ENCODE measurements at places on chromosomes 2 and 18. TPM values are rescaled to one million over a fixed set of nuclear protein-coding genes. Genes with fewer than 3 reads are reported as not detected.
A peak's percentile ranks its signal among the peaks of the same experiment; 100 is the strongest.

DNA sequence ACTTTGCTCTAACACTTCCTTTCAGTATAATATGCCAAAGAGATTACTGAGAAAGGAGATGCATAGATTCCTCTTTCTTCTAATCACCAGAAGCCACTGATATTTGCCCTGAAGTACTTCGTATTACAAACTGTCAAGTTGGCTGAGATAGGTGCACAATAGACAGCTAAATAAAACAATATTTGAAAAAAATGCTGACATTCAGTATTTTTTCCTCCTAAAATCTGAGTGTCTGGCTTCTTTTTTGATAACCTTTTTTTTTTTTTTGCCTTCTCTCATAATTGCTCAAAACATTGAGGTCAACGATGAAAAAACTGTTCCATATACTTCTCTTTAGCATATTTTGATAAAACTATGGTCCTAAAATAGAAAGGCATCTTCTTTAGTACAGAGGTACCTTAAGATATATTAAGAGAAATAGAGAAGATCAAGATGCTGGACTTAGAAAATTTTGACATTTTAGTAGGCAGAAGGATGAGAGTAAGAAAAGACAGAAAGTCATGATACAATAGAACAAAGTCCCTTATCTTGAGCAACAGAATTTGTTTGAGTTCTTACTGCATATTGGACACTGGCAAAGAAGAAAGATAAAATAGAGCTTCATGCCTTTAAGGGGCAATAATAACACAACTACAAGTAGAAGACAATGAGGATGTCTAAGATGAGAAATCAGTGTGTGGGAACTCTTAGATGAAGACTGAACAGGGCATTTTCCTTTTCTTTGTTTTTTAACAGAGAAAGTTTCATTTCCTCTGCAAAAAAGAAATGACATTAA is 220.7 kb downstream of the PTH2R start:
- no peak for DNase-seq

GRCh38 chr2:72689579-72690195 is 136.1 kb downstream of the EXOC6B start:
- no peak for DNase-seq

GRCh38 chr2:88614497-88615157 is 12.6 kb downstream of the EIF2AK3 start:
- DNase-seq: no peak

GRCh38 chr18:76572518-76573247 is 77.6 kb upstream of the ZNF516 start:
- DNase-seq: peak; percentile 8

GRCh38 chr18:46812311-46812710 is 55.5 kb upstream of the ST8SIA5 start:
- DNase-seq: no peak

GRCh38 chr2:127590386-127591190 is 55.1 kb downstream of the MYO7B start:
- no peak for DNase-seq

DNA sequence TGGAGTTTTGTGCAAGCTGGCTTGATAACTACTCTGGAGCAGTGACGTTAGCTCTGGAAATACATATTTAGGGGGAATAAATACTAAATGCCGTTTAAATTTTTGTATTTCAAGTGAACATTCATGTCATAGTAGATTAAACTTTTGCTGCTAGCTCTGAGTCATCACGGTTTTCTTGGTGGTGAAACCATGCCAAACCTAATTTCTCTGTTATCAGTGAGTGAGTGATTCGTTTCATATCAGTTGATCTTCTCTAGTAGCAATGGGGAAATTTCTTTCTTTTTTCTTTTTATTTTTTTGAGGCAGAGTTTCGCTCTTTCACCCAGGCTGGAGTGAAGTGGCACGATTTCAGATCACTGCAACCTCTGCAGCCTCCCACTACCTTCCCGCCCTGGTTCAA is 211.1 kb downstream of the PTPRM start:
- no peak for DNase-seq

- no peak for DNase-seq
Measured at GRCh38 chr2:224198436-224198835, 159.3 kb upstream of the SERPINE2 start.

- peak; percentile 26 for DNase-seq
Measured at GRCh38 chr2:210363261-210363660, 48.3 kb upstream of the MYL1 start.

DNA sequence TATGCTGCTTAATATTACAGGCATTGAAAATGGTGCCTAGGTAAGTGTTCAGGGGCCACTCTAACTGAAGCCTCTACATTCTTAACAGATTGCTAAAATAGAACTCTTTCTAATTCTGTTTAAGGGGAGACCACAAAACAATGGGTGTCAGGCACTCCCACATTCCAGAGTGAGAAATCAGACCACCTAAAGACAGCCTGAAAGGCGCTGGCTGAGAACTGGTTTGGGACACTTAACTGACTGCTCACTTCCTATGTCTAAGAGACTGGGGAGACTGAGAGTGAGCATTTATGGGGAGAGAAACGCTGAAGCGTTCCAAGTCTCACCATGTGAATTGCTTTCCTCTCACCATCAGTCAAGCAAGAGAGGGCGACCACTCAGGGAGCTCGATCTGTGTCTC is 108.8 kb upstream of the ITGB6 start:
- peak; percentile 83 for DNase-seq

GRCh38 chr2:107428781-107429180 is 397.9 kb upstream of the RGPD4 start:
- no peak for DNase-seq

The TSHZ1 gene
- total RNA-seq: 0.69 TPM

The ERFE gene
- 10.4 TPM for total RNA-seq

The SCN1A gene
- total RNA-seq: not detected

The MCEE gene
- 6.6 TPM for total RNA-seq

All from renal cortical epithelial cell (primary cell).